ENCODE measurements at places on chromosomes 12 and 14.

GRCh38 chr12:123251403-123252076 lies 18.3 kb downstream of the MTRFR start:
- DNase-seq, result no peak

- DNase-seq, result no peak
Measured at GRCh38 chr14:63203618-63204406, 431 bp upstream of the RHOJ start.

DNA sequence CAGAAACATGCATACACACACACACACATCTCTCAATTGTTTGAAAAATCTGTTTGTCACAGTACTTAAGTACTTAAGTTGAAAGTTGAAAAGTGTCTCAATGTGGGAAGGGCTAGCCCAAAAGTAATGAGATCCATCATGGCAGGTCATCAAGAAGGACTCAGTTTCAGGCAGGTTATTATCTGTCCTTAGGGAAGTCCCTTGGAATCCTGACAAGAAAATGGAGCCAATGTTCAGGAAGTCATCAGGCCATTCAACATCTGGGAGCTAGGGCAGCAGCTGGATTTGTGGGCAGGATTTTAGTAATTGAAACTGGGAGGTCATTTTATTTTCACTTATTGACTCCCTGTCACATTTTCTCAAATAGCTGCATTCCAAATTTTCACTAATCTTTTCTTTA lies 56.0 kb downstream of the MSRB3 start:
- no peak for DNase-seq

DNA sequence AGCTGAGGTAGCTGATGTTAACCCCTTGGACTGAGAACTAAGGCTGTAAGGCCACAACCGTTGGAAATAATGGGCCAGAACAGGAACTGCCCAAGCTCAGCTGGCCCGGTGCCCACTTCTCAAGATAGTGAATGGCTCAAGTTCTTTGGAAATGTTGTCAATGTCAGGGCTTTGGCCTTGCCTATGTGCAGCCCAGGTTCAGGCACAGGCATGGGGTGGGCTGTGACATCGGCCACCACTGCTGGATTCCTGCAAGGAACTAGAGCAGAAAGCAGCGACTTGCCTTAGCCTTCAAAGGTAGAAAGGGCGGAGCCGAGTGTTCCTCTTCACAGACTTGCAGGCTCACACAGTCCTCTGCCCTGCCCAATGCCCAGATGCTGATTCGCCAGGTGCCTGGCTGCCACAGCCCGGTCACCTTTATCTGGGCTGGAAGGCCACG lies 291.2 kb downstream of the ZFP36L1 start:
- no peak for DNase-seq

- DNase-seq, result no peak
Measured at GRCh38 chr12:125296701-125297100, 231.5 kb downstream of the AACS start.

- no peak for DNase-seq
Measured at GRCh38 chr12:78096909-78097597, 266.4 kb downstream of the NAV3 start.

GRCh38 chr12:45933504-45933903 lies 56.9 kb downstream of the SCAF11 start:
- no peak for DNase-seq

GRCh38 chr12:52244615-52244994 lies 11.6 kb downstream of the KRT7 start:
- no peak for DNase-seq

DNA sequence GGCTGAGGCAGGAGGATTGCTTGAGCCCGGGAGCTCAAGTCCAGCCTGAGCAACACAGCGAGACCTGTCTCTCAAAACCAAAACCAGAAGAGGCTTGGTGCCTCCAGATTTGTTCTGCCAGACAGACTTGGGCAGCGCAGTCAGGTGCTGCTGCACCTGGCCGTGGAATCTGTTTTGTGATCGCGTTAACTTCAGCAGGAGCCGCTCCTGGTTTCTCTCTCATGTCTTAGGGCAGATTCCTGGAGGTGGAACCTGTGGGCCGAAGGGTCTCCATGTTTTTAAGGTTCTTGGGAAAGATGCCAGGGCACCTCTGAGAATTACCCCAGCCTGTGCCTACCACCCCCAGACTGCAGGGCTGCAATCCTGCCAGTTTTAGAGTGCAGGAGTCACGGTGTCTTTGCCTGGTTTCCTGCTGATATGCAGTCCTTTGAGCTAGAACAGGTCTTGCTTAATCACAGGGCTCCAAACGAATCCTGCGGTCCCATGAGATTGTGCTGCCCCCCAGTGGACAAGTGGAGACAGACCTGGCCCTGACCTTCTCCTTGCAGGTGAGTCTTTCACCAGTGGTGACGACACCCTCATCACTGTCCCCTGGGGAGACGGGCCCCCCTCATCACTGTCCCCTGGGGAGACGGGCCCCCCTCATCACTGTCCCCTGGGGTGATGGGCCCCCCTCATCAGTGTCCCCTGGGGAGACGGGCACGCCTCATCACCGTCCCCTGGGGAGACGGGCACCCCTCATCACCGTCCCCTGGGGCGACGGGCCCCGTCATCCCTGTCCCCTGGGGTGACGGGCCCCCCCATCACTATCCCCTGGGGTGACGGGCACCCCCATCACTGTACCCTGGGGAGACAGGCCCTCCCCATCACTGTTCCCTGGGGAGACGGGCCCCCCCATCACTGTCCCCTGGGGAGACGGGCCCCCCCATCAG lies 37.6 kb downstream of the PACS2 start:
- peak; percentile 88 for DNase-seq

DNA sequence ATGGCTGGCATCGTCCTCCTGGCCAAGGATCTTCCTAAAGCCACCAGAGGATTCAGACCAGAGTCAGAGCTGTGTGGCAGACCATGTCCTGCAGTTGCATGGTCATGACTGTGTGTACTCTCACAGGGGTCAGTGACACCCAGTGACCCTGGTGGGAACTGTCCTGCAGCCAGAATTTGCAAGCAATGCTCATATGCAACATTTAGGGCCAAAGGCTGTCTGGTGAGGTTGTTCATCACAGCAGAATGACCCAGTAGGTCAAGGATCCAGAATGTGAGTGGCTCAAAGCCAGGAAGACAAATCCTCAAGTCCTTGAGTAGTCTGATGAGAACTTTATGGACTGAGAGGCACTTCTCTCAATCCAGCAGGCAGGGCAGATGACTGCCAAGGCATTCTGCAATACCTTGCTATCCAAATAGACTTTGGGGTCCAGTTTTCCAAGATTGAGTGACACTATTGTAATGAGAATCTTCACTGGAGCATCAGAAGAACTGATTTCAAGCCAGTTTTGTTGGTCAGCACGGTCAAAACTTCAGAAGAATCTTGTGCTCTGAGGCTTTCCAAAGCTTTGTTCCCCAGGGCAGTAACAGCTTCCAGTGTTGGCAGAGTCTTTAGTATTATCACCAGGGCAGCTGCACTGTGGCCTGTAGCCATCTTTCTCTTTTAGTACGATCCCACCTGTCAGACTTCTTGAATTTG lies 122.0 kb downstream of the PTCSC3 start:
- no peak for DNase-seq
